ENCODE measurements at places on chromosomes 12 and 14. TPM values are rescaled to one million over a fixed set of nuclear protein-coding genes. Genes with fewer than 3 reads are reported as not detected.

DNA sequence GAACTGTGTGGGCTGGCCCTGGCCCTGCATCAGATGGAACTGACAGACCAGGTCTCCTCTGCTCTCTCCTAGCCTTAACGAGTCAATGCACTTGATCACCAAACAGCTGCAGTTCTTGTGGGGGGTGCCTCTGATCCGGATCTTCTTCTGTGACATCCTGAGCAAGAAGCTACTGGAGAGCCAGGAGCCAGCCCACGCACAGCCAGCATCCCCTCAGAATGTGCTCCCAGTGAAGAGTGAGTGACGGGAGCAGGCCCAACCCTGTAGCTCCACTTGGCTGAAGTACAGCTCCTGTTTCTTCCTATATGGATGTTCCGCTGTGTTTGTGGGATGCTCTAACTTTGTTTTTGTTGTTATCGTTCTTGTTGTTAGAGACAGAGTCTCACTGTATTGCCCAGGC lies 23.9 kb downstream of the UBE3B start:
- no peak for DNase-seq

- no peak for DNase-seq
Observed at GRCh38 chr12:70645494-70646317, 8.5 kb upstream of the PTPRB start.

FZD10 gene
- not detected for total RNA-seq

RPGRIP1 gene
- total RNA-seq = not detected

DNA sequence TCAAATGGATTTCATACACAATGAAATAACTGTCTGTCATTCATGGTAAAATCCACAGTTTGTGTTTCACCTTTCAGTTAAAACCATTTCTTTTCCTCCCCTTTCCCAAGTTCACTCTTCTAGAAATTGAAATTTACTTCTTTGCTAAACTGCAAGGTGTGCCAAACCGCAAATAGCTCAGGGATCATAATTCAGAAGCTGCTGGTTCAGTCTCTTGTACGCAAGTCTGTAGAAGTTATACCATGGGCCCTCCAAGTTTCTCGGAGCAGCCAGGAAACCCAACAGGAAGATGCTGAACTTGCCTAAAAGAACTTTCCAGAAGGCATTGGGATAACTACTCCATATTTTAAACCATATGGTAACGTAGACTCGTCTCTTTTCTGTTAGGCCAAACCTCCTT lies 268.9 kb downstream of the FLRT2 start:
- DNase-seq = no peak

DNA sequence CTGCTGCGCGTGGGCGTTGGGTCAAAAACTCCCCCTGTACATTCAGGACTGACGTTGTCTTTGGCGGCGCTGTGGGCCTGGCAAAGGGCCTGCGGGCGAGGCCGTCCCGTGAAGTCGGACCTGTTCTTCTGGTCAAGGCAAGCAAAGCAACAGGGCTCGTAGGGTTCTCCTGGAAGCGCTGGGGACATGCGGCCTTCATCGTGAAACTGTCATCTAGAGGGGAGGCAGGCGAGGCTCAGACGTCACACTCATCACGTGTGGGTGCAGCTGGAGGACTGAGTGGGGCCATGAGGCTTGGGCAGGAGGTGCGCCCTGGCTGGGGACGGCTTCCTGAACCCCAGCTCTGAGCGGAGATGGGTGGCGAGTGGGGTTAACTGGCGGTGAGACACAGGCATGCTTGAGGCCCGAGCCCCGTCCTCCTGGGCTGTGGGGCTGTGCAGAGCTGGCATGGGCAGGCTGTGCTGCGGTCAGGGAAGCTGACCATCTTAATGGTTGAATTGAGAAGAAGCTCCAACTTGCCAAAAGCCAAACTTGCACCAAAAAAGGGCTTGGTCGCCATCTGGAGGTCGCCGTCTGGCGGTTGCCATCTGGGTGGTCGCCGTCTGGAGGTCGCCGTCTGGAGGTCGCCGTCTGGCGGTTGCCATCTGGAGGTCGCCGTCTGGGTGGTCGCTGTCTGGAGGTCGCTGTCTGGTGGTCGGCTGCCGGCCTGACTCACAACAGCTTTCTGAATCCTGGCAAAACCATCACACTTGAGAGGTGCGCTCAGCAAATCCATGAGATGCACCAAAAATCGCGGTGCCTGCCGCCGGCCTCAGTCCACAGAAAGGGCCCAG lies 66.2 kb downstream of the NOC4L start:
- DNase-seq = no peak

SERPINA12 gene
- not detected for total RNA-seq

TM7SF3 gene
- 45.1 TPM for total RNA-seq

- no peak for DNase-seq
Observed at GRCh38 chr14:89184952-89185351, 232.1 kb downstream of the FOXN3 start.

DNA sequence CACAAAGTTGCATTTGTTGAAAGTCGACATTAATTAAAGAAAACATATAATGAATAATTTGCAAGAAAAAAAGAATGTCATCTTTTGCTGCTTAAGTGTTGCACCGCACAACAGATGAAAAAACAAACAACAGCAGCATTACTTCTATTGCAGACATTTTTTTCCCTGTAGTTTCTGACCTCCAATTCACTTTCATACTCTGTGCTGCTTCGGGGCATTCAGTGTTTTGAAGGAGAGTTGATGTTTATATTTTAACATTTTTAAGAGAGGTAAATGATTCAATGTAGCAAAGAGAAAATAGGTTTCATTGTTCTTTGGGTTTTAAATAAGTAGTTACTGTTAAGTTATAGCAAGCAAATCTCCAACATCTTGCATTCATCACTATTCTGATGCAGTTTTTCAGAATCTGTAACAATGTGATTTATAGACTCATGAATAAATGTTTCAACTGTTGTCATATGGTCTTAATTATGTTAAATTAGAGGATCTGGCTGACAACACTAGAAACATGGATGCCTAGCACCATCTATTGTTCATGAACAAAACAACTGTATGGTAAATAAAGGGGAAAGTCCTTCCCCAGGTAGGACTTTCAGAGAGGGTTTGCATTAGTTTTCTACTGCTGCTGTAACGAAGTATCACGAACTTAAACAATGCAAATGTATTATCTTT lies 168.1 kb downstream of the BCAT1 start:
- no peak for DNase-seq

DNA sequence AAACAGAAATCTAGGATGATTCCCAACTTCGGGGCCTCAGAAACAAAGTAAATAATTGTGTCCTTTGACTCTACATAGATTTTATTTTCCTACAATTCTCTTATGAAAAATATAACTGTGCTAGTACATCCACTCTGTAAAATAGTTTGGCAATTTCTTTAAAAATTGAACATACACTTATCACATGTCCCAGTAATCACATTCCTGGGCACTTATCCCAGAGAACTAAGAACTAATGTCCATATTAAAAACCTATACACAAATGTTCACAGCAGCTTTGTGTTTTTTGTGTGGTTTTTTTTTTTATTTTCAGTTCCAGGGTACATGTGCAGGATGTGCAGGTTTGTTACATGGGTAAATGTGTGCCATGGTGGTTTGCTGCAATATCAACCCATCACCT lies 99.0 kb downstream of the KCNH5 start:
- no peak for DNase-seq

DNA sequence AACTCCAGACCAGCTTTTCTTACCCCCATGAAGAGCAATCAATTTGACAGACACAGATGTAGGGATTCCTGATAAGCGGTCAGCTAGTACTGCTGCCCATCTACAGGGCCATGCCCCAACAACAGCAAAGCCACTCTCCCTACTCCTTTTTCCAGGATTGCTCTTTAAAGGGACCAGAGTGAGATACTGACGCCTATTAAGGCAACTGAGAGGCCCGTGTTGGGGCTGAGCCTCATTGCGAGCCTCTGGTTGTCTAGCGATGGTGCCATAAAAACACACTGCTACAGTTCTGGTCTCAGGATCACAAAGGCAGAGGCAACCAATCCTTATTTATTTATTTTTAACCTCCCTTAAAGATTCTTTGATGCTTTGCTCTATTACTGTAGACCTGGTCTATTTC lies 31.1 kb downstream of the AK7 start:
- no peak for DNase-seq

- DNase-seq = no peak
Observed at GRCh38 chr12:112570096-112570495, 151.3 kb downstream of the PTPN11 start.
